Myocyte (in vitro differentiated cells): ENCODE measurements at places on chromosomes 6 and 20. TPM values are rescaled to one million over a fixed set of nuclear protein-coding genes. Genes with fewer than 3 reads are reported as not detected.
A peak's percentile ranks its signal among the peaks of the same experiment; 100 is the strongest.

DNA sequence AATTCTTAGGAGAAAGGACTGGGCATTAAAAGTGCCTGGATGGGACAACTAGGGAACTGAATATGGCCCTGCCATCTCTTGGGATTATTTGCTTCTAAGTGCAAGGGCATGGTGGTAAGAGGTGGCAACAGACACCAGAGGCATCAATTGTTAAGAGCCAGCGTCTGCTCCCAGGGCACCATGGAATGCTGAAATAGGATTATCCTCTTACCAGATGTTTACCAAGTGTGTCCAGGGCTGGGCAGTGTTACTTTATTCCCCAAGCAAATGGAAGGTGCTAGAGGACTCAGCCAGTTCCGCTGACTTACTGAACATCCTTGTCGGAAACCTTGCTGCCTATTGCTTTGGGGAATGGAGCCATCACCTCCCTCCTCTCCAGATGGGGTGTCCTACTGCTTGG, 273.6 kb upstream of the SUPT3H start:
- DNase-seq: peak; percentile 49

DNA sequence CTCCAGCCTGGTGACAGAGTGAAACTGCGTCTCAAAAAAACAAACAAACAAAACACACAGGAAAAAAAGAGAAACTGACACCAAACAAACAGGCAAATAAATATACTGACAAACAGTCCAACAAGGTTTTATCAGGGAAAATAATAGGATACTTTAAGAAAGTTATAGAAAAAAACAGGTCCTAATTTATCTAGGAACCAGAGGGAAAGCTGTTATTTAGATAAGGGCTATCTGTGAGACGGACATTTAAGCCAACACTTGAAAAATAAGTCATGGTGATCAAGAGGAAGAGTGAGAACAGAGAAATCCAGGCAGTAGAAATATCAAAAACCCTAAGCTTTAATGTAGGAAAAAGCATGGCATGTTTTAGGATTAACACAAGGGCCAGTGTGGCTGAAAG, 68.9 kb downstream of the FAM217A start:
- no peak for DNase-seq

The FRK gene
- 8.9 and 10.1 TPM in 2 replicates for total RNA-seq

The DLL1 gene
- total RNA-seq: 38.7 and 71.8 TPM in 2 replicates

DNA sequence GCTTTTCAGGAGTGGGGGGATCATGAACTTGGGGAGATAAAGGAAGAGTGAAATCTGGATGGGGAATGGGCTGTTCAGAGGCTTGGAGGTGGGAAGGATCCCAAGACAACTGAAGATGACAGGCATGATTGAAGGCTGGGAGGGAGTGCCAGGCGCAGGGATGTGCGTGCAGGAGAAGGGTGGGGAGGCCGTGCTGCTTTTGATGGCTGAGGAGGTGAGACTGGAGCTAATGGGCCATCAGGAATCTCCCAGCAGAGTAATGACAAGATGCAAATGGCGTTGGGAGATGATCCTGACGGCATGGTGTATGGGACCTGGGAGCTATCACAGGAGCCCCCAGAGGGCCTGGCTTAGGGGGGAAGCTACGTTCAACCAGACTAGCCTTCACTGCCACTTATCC, 1.6 kb downstream of the CPNE5 start:
- no peak for DNase-seq

DNA sequence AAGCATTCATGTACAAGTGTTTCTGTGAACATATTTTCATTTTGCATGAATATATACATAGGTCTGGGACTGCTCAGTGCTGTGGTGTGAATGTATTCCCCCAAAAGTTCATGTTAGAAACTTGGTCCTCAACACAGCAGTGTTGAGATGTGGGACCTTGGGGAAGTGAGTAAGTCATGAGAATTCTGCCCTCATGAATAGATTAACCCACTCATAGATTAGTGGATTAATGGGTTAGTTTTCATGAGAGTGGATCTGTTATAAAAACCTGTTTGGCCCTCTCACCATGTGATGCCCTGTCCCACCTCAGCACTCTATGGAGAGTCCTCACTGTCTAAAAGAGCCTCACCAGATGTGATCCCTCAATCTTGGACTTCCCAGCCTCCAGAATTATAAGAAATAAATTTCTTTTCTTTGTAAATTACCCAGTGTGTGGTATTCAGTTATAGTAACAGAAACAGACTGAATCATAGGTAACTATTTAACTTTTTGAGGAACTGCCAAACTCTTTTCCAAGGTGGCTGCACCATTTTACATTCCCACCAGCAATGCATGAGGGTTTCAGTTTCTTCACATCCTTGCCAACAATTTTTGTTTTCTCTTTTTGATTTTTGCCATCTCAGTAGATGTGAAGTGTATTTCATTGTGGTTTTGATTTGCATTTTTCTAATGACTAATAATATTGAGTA, 45.3 kb downstream of the QRSL1 start:
- no peak for DNase-seq

- DNase-seq: no peak
Observed at GRCh38 chr6:18424201-18424600, 37.1 kb downstream of the RNF144B start.

DNA sequence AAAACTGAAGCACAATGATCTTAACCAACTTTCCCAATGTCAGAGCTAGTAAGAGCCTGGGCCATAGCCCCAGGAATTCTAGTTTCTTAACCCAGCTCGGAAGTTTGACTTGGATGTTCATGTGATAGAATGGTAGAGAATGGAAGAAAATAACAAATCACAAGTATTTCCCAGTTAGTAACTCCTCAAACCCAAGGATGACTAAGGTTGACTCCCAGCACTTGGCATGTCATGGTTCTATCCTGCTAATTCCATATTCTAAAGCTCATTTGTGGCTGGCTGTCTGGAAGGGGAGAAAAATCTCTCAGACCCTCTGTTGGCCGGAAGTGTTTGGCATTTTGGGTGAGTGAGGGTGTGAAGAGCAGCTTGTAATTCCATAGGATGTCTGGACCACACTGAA, 248.7 kb downstream of the RFPL4B start:
- DNase-seq: no peak

- no peak for DNase-seq
Observed at GRCh38 chr6:79167931-79168694, 66.4 kb downstream of the HMGN3 start.

GRCh38 chr6:30682143-30683117, 4.0 kb downstream of the PPP1R18 start:
- DNase-seq: peak; percentile 85

The SLC22A3 gene
- total RNA-seq: not detected in 2 replicates

The TMEM151B gene
- not detected in 2 replicates for total RNA-seq

The PDYN gene
- total RNA-seq: not detected in 2 replicates

GRCh38 chr6:3765415-3765814, 13.9 kb upstream of the PXDC1 start:
- no peak for DNase-seq

- DNase-seq: no peak
Observed at GRCh38 chr6:87926687-87927086, 121.0 kb upstream of the SPACA1 start.

DNA sequence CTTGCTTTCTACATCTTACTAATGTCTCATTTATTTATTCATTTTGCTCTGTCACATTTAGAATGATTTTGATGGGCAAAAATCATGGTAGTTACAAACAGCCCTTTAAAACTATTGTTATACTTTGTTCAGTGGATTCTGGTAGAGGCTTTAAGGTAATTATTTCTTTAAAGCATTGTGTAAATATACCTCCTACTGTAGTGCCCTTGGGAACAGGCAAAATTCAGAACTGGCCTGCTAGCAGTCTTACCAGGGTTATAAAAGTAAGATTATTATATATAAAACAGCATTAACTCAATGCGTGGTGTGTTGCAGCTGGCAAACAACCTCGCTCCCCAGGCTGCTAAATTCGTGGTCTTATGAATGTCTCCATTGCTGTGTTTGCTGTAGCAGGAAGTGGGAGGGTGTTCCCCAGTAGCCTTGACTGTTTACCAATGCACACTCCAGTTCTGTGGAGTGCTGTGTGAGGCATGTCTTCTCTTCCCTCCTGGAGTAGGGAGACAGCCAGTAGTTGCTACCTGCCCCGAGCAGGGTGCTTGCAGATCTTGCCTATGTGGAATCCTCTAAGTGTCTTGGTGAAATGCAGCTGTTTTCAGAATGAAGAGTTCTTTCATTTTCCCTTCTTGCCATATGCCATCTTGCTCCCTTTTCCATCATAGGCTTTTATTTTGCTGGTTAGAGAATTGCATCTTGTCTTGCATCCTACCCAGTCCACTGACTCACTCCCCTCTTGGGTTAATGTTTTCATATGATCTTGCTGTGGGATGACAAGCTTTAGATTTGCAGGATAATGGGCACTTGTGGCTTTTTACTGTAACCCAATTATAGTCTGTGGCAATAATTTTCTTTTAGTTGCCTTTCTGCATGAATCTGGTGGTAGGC, 45.3 kb downstream of the IGF2R start:
- DNase-seq: no peak
